ENCODE measurements at places on chromosomes 16 and 17.

- peak; percentile 85 for DNase-seq
These were observed 59.4 kb upstream of the SIAH1 start for GRCh38 chr16:48444574-48444973.

- no peak for DNase-seq
These were observed 156.4 kb upstream of the CCL2 start for GRCh38 chr17:34098699-34099098.

DNA sequence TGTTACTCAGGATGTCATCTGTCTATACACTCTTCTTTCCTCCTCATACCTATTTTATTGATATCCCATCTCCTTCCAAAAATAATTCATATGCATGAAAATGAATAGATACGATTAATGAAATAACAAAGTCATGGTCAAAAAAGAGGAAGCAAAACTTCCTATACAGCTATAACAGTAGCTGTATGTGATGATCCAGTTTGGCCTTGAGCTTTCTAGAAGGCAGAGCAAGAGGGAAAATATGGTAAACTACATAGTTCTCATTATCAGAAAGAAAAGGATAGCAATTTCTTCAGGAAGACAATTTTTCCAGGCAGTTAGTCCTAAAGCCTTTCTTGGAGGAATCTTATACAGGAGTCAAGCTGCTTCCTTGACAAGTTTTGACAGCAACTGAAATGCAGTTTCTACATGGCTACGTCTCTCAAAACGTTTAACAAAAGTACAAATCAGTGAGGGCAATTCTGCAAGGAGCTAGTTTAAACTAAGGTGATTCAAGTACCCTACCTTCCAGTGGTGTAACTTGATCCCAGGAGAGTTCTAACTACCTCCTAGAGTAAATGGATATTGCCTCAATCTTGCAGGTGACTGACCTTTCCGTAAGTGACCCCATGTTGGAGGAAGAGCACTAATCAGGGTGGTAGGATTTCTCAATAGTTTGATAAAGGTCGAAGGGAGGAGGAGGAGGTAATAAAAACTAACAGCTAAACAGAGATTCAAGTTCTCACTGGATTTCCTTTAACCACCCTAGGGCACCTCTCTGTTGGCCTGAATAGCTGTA lies 1.0 kb downstream of the SPAG5 start:
- DNase-seq = no peak

DNA sequence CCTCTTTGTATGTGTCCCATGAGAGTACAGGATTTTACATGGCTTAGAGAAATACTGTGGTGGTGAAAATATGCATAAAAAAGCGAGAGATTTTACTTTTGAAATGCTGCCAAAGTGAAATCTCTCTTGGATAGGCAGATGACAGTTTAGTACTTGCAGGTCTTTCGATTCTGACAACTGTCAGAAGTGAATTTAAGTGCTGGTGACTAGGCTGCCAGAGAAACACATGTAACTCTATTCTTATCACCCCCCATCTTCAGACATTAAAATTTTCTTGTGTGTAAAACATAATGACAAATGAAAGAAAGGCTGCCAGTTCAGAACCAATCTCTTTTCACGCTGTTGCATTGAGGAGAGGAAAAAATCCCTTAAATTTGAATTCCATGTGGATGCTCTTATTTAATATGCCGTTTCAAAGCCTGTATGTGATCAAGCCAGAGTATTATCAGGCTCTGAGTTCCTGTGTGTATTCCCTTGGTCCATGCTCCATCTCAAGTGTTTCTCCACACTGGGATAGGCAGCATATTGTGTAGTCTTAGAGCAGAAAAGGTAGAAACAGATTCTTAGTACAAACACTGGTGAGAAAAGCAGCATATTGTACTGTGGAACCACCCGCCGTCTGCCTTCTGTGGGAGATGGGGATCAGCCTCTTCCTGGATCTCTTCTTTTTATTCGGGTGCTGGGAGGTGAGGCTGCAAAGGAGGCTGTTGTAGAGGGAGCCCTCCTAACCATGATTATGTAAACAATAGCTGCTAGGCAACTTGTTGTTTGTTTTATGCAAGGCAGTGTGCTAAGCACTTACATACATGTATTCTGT lies 291.3 kb downstream of the WWOX start:
- DNase-seq = no peak

DNA sequence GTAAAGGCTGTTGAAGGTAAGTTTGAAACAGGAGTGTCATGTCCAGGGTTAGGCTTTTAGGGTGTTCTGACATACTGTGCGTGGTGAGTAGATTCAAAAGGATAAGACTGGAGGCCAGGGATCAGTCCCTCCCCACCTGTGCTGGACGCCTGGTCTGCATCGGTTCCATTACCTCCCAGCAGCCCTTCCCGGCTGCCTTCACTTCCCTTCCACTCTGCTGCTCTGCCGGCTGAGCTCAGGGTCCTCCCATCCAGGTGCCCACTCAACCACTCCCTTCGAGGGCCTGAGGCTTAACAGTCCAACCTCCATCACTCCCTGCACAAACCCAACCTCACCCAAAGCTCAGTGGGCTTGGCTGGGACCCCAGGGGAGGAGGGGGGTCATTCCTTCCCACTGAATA lies 4.1 kb upstream of the SLC5A10 start:
- no peak for DNase-seq

- DNase-seq = no peak
These were observed 53.2 kb upstream of the ZNF750 start for GRCh38 chr17:82892899-82893565.

DNA sequence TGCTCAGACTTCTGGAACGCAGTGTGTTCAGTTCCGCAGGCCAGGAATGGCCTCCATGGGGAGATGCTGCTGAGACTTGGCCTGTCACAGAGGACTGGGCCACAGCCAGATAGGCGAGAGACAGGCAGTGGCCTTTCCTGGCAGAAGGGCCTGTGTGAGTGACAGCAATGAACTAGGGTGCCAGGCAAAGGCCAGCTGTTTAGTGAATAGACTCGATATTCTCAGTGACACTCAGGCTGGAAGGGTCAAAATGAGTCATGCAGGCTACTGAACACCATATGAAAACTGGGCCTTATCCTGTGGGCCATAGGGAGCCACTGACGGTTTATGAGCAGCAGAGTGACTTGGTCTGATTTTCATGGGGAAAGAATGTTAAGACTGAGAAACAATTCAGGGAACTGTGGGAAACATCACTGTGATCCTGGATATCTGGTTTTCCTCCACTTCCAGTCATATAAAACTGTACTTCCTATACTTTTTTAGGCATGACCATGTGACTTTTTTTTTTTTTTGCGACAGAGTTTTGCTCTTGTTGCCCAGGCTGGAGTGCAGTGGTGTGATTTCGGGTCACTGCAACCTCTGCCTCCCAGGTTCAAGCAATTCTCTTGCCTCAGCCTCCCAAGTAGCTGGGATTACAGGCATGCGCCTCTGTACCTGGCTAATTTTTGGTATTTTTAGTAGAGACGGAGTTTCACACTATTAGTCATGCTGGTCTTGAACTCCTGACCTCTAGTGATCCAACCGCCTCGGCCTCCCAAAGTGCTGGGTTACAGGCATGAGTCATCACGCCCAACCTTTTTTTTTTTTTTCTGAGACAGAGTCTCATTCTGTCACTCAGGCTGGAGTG lies 5.2 kb upstream of the NUBP1 start:
- DNase-seq = peak; percentile 50

DNA sequence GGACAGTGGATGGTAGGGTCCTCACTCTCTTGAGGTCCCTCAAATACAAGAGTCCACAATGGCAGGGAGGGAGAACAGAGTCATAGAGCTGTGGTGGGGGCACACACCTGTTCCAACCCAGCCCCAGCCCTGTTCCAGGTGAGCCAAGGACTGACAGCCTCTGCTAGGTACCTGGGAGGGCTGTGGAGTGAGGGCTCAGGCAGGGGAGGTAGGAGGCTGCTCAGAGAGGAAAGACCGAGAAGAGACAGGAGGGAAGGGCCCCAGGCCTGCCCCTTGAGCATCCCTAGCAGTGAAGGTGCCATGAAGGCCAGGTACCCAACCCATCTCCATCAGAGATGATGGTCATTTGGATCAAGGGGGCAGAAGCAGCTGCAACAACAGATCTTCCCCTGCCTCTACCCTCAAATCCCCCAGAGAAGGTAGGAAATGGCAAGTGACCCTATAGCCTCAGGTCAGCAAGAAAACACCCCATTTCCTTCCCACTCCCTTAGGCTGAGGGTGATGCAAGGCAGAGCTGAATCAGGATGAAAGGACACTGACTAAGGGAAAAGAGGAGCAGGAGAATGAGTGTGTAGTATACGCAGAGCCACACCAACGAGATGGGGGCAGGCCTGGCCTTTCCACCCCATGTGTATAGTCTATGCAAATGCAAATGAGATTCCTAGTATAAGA lies 28.6 kb downstream of the CD300LG start:
- no peak for DNase-seq

DNA sequence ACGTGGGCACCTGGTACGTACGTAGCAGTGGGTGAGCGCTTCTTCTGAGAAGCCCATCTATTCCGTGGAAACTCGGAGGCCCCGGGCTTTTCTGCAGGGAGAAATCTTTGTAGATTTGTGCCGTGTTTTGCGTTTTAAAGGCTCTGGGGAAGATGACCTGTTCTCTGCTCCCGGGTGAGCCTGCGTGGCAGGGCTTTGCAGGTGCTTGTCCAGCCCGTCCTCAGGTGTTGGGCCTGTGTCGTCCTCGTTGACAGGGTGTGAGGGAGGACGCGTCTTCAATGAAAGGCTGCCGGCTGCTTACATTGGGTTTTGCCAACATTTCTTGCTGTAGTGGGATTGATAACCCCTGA lies 87.5 kb upstream of the ZNF750 start:
- DNase-seq = no peak

- peak; percentile 90 for DNase-seq
These were observed 27.1 kb downstream of the GNPTG start for GRCh38 chr16:1378804-1379303.

- DNase-seq = no peak
These were observed 1.3 kb downstream of the THRA start for GRCh38 chr17:40063901-40064531.

DNA sequence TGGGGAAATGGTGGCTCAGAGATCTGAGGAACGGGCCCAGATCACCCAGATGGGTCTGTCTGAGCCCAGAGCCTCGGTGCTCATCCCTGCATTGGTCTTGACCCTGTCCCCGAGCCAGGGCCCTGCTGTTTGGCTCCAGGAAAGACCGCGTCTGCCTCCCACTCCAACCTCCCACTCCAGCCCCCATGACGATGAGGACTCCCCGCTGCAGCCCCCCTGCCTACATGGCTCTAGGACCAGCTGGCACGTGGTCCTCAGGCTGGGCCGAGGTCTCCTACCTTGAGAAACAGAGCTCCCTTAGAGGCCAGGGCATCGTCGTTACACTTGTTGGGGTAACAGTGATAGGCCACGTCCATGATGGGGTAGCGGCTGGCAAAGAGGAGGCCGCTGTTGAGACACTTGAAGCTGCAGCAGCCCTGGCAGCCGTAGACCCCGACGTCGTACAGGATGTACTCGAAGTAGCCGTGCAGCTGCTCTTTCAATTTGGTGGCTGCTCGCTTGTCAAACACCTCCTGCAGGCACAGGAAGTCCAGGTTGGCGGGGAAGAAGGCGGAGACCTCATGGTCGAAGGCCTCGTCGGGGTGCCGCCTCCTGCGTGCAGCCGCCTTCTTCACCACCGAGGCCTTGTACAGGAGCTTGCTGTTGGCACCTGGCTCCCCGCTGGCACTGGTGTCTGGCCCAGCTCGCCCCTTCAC lies 59.9 kb downstream of the PRMT7 start:
- DNase-seq = no peak

- no peak for DNase-seq
These were observed 1.0 kb downstream of the SDK2 start for GRCh38 chr17:73643001-73643851.

- DNase-seq = peak; percentile 58
These were observed 961 bp downstream of the FGF11 start for GRCh38 chr17:7440113-7440833.

DNA sequence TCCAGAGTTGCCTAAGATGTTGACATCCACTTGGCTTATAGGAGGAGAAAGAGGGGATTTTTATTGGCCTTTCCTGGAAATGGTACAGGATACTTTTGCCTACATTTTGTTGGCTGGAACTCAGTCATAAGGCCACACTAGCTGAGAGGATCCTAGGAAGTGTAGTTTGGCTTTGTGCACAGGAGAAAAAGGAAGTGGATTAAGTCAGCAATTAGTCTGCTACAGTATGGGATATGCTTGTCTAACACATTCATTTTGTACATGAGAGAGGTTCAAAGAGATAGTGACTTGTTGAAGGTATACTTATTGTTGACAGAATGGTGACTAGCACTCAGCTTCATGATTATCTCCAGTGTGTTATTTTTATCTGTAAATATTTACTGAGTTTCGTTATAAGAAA lies 10.3 kb downstream of the UTP18 start:
- no peak for DNase-seq

GRCh38 chr16:11667824-11668622 lies at the start of gene SNN:
Gene SNN (plus strand): TSS chr16:11668455. CDS start chr16:11676060, 7,605 bp downstream.
- DNase-seq = peak; percentile 99

GRCh38 chr16:20181416-20181815 lies 107.7 kb upstream of the GPR139 start:
- no peak for DNase-seq

DNA sequence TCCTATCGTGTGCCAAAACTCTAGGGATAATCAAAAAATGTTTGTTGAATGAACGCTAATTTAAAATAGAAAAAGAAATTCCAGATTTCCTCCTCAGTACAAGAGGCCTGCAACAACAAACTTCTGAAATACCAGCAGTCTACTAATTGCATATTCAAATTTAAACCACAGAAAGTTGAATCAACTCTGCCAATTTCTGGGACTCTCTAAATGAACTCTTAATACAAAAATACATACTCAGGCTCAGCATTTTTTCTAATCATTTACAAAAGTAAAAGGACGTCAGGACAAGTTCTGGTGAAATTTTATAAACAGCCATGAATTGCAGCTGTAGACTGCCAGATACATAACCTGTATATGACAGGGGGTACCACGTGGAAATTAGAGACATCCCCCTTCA lies 49.0 kb downstream of the KANSL1 start:
- DNase-seq = no peak

DNA sequence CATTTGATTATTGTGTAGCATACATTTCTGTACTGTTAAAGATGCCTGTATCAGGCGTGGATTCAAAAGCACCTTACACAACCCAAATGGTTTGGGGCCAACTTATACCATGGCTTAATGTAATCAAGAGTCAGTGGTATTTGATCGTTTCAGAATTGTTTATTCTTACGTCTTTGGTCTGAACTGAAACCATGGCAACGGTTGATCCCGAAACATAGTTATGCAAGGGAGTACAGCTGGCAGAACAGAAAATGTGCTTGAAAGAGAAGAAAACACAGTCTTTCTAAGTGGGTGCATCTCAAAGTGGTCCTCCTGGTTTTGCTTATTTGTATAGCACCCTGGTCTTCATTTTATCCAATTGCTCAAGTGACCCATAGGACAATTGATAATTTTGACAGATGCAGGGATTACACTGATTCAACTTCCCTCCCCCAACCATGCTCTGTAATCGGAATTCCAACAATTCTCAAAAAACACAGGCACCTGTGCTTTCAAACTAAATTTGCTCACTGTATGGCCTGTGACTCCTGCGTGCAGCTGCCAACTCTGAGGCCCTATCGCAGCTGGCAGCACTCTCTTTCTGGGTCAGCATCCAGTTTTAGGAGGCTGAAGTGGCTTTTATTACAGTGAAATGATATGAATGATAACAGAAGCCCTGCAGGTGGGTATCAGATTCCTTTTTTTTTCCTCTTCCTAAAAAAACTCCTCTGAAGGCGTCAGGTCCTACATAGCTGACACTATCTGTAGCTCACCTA lies 77.0 kb upstream of the AXIN2 start:
- peak; percentile 9 for DNase-seq

Measured in hepatic stellate cell (primary cell).